ENCODE measurements at places on chromosomes 7 and 10.

- DNase-seq, result no peak
Measured at GRCh38 chr7:83873459-83873858, 224.5 kb upstream of the SEMA3E start.

GRCh38 chr10:112739592-112740353 is 210.3 kb upstream of the TCF7L2 start:
- DNase-seq, result no peak

- DNase-seq, result no peak
Measured at GRCh38 chr7:41731493-41732435, 28.9 kb upstream of the INHBA start.

DNA sequence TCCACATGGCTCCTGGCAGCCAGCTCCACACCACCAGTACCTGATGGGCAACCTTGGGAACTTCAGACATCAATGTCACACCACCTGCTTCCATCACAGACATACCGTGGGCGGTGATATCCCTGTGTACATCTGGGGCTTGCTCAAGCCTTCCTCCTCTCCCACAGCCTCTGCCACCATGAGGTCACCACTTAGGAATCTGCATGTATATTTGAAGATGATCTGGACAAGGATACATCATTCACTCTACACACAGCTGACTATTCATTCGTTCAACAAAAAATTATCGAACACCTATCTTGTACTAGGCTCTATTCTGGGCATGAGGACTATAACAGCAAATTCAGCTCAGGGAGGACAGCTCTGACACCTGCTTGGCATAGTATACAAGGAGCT is 6.8 kb downstream of the DLG5 start:
- DNase-seq, result no peak

- no peak for DNase-seq
Measured at GRCh38 chr7:17488829-17489228, 190.4 kb downstream of the AHR start.

DNA sequence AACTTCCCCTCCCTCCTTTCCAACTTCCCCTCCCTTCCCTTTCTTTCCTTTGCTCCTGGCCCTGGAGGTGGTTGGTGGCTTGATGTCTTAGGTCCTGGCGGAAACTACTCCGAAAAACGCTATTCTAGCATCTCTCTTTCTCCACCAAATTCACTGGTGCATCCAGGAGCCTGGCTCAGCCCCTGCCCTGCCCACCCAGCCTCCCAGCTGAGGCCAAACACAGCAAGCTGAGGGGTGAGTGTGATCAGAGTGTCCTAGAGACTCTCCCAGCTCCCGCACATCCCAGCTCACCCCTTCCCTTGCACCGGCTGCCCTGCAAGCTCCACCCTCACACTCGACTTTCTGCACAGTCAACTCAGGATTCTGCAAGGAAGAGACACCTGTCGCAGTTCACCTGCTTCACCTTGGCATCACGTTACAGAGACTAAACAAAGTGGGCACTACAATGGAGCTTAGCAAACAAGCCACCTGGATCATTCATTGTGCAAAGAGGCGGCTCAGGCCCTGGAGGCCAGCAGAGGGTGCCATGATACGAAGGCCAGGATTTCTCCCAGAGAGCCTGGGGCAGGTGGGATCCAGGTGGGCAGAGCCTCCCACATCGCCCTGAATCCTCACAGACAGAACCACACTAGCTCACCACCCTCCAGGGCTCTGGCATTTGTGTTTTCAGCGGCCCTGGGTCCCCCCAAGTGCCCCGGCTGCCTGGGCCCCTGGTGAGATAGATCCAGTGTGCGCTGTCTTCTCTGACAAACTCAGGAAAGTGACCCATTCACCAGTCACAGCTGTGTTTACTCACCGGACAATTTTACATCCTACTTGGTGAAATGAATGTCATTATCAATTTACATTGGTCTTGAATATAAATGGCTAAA is 169.6 kb downstream of the TCERG1L start:
- DNase-seq, result no peak

- no peak for DNase-seq
Measured at GRCh38 chr10:67288688-67289410, 363.0 kb downstream of the LRRTM3 start.

GRCh38 chr7:151631953-151632749 is 112.5 kb upstream of the RHEB start:
- peak; percentile 76 for DNase-seq

GRCh38 chr7:11153694-11154093 is 180.0 kb downstream of the PHF14 start:
- no peak for DNase-seq

DNA sequence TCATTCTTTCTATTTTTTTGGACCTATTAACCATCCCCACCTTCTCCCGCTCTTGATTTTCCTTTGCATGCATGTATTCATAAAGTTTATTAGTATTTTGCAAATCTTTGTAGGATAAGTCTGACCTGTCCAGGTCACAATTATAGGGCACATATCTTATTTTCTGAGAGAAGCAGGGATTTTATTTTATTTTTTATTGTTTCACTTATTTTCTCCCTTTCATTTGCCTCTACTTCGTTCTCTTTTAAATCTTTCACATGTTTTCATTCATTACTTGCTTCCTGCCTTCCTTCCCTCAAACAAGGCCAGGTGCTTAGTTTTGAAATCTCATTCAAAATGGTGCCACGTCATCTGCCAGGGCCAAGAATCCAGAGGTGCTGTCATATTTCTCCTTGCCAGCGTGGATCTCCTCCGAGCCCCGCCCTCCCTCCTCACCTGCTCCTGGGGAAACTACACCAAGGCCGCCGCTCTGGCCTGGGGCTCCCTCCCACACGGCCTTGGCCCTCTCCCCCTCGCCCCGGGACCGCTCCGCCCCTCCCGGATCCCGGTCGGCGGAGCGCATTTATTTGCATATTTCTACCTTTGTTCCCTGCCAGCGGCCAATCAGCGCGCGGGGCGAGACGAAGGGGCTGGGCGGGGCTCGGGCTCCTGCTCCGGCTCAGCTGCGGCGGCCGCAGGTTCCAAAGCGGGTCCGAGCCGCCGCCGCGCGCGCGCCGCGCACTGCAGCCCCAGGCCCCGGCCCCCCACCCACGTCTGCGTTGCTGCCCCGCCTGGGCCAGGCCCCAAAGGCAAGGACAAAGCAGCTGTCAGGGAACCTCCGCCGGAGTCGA is at the start of gene TSPAN13:
TSPAN13 (plus strand) TSS at position 654 of the 830 bp plus-strand sequence. CDS start 213 bp downstream, outside the sequence.
- DNase-seq, result peak; percentile 53

DNA sequence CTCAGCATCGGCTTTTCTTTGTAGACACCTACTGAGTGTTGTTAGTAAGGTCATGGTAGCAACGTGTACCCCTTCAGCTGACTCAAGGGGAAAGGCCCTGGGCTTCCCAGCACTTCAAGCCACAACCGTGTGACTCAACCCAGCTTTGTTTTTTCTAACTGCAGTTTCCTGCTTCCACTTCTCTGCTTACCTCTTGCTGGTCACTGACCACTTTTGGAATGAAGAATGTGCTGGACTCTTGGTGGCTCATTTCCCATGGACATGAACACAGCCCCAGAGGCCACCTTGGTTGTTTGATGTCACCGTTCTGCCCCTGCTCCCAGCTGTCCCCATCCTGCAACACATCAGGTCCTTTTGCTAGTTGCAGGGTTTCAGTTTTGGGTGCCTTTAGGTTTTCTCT is 69.5 kb upstream of the ZNF438 start:
- peak; percentile 51 for DNase-seq

DNA sequence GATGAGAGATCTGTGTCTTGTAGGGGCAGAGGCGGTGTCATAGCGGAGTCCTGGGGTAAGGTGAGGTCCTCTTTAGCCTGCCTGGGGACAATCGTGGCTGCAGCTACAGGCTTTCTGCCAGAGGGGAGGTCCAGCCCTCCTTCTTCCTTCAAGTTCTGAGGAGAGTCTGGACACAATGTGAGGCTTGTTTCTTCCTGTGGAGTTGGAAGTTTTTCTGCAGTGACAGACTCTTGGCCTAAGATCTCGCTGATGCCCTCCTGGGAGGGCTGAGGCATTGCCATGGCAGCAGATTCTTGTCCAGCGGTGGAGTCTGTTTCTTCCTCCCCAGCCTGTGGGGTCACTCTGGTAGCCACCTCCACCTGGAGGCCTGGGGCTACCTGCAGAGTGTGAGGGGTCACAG is 4.4 kb downstream of the NACAD start:
- no peak for DNase-seq

DNA sequence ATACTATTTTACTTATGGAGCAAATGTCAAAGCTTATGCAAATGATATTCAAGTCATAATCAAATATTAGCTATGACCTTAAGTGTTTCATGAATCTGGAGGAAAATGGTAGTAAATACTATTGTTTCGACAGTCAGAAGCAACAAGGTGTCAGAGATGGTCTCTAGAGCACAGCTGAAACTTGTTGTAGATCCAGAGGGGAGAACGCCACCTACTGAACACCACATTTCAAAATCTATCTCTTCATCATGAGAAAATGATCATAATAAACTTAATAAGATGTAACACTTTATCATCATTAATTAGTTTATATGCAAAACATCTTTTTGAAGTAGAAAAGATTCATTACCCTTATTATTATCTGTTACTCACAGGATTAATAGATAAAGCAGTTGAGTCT is 418.7 kb downstream of the GATA3 start:
- no peak for DNase-seq

DNA sequence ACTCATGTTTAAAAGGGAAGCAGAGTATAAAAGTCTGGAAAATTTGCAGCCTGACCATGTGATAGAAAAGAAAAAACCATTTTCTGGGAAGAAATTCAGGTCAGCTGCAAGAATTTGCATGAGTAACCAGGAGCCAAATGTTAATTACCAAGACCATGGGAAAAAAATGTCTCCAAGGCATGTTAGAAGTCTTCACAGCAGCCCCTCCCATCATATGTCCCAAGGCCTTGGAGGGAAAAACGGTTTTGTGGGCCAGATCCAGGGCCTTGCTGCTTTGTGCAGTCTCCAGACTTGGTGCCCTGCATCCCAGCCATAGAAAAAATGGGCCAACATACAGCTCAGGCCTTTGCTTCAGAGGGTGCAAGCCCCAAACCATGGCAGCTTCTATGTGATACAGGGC is 1019.6 kb upstream of the SORCS1 start:
- DNase-seq, result peak; percentile 19

DNA sequence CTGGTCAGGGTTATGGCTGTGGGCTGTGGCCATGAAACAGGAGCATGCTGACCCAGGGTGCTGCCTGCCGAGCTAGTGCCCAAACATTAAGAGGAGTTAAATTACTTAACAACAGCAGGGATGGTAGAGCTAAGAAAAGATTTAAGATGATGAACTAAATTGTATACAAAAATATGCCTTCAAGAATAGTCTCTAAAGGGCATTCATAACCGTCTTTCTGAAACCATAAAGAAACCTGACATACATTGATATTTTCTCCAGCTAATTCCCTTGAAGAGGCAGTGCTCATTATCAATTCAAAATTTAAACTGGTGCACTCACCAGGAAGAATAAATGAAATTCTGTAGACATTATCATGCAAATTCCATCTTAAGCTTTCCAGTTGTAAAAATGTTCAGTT is 265.8 kb upstream of the TAC1 start:
- no peak for DNase-seq

All from muscle of back (tissue), 13 donors.